ENCODE measurements at places on chromosomes 2 and 18.

- no peak for DNase-seq
These were observed 102.5 kb downstream of the SP3 start for GRCh38 chr2:173862612-173863217.

GRCh38 chr2:75703589-75704287 lies 7.0 kb downstream of the GCFC2 start:
- DNase-seq = no peak

DNA sequence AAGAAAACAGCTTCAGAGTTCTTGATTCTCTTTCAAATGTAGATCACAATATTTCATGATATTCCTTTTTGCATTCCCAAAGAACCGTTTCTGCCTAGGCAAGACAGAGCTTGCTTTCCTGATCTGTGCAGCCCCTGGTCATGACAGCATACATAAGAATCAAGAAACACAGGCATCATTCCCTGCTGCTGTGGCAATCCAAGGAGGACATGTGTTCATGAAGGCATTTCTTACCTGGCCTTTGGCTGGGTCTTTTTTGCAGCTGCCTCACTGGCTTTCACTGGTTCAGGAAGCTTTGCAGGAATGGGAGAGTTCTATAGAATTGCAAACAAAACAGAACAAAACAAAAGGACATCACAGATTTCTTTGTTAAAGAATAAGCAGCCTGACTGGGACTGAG lies 87.6 kb upstream of the NFU1 start:
- DNase-seq = no peak

DNA sequence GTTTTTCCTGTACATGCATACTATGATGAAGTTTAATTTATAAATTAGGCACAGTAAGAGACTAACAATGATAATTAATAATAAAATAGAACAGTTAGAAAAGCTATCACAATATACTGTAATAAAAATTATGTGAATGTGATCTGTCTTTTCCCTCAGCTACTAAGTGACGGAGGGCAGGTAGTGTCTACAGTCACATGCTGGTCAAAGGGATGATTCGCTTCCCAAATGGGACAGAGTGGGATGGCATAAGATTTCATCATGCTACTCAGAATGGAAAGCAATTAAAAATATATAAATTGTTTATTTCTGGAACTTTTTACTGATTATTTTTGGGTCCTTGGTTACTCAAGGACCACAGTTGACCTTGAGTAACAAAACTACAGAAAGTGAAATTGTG lies 71.5 kb downstream of the DAW1 start:
- no peak for DNase-seq

- no peak for DNase-seq
These were observed 8.1 kb downstream of the NPC1 start for GRCh38 chr18:23578067-23578701.

- DNase-seq = no peak
These were observed 275.6 kb upstream of the CXCR4 start for GRCh38 chr2:136393514-136393913.

DNA sequence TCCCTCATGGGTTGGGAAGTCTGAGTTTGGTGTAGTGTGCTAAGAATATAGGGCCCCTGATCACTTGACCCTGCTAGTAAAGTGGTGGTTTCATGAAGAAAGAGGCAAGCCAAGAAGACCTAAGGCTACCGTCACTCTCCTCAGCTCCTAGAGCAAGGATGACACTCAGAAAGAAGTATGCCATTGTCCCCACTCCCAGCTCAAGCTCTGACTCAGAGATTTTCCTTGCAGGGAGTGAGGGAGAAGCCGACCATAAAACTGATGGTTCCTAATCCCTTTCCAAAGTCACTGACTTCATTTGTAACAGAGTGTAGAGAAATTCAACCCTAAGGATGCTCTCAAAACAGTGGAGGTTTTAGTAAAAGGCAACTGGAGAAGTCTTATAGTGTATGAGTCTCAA lies 80.9 kb downstream of the ICA1L start:
- DNase-seq = no peak

DNA sequence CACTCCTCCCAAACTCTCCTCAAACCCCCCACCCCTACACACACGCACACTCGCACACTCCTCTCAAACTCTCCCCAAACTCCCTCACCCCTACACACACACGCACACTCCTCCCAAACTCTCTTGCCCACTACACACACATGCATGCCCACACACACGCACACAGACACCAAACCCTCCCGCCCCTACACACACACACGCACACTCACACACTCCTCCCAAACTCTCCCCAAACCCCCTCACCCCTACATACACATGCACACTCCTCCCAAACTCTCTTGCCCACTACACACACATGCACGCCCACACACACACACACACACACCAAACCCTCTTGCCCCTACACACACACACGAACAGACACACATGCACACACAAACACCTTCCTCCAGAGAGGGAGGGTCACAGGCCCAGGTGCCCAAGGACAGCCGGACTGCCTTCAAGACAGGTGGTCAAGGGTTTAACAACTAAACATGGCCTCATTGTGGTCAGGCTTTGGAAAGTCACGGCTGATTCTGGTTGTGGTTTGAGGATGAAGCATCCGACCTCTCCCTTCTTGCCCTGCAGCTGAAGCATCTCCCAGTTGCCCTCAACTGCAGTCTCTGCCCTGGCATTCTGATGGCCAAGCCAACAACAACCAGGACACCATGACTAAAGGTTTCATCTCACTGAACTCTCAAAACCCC lies 72.3 kb upstream of the SNTG2 start:
- DNase-seq = no peak

DNA sequence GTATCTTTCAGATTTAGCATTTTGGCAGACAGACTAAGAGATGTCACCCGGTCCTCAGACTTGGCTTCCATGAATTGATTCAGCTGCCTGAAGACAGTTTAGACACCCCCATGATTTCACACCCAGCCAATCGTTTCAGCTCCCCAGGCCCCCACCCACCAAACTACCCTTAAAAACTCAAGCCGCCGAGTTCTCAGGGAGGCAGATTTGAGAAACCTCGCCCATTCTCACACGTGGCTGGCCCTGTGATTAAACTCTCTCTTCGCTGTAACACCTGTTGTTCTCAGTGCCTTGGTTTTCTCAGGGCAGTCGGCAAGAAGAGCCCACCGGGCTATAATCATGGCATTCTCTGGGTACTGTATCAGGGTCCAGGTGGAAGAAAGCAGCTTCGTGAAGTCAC lies 35.2 kb downstream of the UXS1 start:
- peak; percentile 42 for DNase-seq

- DNase-seq = no peak
These were observed 280.8 kb downstream of the CCDC85A start for GRCh38 chr2:56464613-56465012.

DNA sequence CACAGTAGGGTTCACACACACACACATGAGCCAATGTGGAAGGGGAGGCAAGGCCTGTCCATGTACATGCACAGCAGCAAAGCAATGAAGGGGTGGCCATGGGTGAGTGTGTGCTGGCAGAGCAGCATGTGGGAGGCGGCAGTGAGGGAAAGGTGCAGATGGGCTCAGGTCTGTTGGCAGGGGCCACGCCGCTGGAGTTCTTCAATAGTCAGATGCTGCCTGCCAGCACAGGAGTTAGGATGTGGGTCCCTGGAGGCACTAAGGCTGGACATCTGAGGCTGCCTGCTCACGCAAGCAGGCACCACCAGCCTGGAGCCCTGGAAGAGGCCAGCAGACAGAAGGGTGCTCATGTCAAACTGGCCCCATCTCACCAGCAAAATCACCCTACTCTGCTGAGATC lies 1304.9 kb downstream of the DSC3 start:
- no peak for DNase-seq

DNA sequence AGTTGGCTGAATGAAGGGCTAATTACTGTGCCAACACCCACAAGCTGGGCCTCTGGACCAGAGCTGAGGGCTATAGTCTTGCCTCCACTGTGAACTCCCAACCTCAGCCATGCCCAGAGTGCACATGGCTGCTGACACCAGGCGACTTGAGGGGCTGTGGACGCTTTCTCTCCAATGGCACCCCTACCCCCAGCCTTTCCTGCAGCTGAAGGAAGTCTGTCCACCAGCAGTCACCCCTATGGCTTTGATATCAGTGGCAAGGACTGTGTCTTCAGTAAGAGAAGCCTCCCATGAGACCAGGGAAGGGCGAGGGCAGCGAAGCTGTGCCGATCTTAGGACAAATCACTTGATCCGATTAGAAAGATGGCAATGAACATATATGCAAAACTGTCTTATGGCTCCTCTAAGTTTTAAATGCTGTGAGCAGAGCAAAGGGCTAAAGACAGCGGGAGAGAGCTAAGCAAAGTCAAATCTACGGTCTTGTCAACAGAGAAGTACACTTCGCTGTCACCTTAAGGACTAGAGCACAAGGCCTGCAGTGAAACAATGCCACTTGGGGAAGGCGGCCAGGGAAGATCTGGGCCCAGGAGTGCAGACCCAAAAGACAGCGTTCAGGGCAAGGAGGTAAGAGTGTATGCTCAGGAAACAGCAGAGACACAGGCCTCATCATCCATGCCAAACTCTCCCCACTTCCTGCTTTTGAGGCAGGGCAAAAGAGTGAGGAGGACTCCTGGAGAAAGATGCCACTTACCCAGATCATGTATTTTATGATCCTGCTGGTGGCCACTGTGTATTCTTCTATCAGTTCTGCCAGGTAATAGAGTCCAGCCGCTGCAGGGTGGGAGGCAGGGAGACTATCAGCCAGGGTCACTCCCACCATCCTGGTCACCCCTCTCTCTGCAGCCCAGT lies 1.5 kb downstream of the TEX261 start:
- DNase-seq = no peak

GRCh38 chr2:187482796-187483195 lies 34.7 kb upstream of the CALCRL start:
- DNase-seq = no peak

GRCh38 chr2:232898592-232899543 lies 28.8 kb downstream of the SNORC start:
- no peak for DNase-seq

DNA sequence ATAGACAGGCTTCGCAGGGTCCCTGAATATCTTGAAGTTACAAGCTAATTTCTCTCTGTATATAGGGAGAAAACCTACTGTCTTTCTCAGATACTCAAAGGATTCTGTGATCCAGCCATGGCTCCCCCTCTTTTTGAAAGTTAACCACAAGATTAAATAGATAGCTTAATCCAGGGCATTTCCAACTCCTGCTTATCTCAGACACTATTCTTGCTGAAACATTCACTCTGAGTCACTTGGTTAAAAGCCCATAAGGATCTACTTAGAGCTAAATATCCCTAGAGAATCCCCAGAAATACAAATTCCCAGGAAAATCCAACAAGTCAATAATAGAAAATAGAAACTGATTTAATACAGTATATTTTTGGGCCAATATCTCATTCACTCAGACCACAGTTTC lies 179.1 kb upstream of the LYPD1 start:
- DNase-seq = no peak

GRCh38 chr2:186135686-186136085 lies 350.4 kb upstream of the ZC3H15 start:
- DNase-seq = no peak

DNA sequence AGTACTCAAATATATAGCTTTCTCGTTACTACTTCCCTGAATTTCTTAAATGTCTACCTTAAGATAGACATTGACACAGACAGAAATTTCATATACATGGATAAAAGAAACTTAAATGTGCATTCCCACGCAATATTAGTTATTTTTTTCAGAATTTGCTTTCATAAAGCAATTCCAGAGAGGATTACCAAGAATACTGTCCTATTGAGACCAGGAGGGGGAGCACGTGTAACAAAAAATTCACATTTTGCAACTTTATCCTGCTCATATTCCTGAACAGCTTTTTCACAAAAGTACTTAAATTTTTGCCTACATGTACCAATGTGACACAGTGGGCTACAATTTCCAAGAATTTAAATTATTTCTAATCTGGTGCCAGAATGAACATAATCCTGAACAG lies 30.7 kb upstream of the ERCC3 start:
- DNase-seq = no peak

DNA sequence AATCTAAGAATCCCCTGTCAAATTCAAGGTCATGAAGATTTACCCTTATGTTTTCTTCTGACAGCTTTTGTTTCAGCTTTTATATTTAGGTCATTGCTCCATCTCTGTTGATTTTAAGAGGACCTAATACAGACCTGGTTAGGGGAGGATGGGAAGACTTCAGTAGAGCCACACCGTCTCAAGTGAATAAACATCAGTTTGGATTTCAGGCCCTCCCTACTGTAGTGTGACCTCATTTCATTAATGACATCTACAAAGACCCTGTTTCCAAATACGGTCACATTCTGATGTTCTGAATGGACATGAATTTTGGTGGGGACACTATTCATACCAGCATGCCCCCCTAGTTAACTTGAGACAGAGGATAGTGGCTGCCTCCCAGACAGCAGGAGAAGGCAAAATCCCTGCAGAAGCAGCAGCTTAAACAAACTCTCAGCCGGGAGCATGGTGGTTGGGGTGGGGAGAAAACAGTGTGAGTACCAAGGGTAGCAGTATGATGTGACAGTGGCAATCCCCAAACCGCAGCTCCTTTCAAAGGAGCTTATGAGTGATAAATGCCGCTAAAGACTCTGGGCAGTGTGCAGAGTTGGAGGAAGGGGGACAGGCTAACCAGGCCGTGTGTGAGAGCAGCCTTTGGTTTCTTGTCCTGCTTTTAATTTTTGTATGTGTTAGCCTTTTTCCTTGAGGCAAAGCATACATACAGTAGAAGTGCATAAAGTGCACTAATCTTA lies 65.9 kb upstream of the TNP1 start:
- no peak for DNase-seq

- DNase-seq = no peak
These were observed 102.9 kb downstream of the MRO start for GRCh38 chr18:50716902-50717301.

DNA sequence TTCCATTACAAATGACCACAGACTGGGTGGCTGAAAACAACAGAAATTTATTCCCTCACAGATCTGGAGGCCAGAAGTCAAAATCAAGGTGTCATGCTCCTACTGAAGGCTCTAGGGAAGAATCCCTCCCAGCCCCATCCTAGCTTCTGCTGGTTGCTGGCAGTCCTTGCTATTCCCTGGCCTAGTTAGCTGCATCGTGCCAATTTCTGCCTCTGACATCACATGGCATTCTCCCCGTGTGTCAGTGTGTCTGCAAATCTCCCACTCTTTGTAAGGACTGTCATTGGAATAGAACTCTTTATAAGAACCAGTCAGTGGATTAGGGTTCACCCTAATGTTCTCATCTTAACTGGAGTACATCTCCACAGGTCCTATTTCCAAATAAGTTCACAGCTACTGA lies 30.5 kb upstream of the NCKAP5 start:
- DNase-seq = no peak

- DNase-seq = no peak
These were observed 118.4 kb downstream of the MEIS1 start for GRCh38 chr2:66553370-66553769.

DNA sequence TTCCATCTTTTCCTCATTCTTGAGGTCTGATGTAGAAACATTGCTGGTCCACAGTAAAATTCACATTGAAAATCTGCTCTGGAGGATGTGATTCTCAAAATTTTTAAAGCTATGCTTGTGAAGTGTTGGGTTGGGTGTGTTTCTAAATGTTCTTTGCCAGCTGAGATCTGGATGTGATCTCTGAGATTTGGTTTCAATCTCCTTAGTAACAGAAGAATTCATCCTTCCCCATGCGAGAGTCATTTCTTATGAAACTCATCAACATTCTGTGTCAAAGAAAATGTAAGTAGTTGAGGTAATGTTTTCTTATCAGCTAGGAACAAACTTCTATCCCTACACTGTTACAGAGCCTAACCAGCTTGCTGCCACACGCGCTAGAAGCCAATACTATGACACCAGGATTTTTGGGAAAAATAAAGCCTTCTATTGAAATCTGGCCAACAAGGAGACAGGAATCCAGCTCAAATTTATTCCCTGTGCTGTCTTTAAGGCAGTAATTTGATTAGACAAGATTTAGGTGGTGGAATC lies 134.9 kb downstream of the PTH2R start:
- DNase-seq = no peak

- no peak for DNase-seq
These were observed 4.3 kb downstream of the UGT1A9 start for GRCh38 chr2:233676046-233676445.

All from T-helper 9 cell (primary cell).